Ecto neural progenitor cell (in vitro differentiated cells): ENCODE measurements at places on chromosomes 16 and 17.
A peak's percentile ranks its signal among the peaks of the same experiment; 100 is the strongest.

- DNase-seq = no peak
Measured at GRCh38 chr16:78290395-78290794, 190.9 kb downstream of the WWOX start.

DNA sequence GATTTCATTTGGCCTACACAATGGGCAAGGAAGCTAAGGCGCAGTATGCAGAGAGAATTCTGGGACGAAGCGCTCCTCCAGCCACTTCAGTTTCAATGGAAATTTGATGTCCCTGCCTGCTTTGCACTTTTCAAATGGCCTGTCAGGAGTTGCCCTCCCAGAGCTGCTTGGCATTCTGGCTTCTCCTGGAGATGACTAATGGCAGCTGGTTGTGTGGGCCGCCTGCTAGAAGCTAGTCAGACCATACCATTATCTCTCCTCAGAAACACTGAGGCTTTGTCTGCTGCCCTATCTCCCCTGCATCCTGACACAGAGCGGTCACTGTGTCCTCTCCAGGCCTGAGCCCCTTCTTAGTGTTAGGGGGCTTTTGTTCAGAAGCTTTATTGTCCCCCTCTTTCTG is 180.1 kb downstream of the SPECC1 start:
- no peak for DNase-seq

GRCh38 chr17:38867179-38867967 is 2.5 kb upstream of the LASP1 start:
- peak; percentile 90 for DNase-seq

DNA sequence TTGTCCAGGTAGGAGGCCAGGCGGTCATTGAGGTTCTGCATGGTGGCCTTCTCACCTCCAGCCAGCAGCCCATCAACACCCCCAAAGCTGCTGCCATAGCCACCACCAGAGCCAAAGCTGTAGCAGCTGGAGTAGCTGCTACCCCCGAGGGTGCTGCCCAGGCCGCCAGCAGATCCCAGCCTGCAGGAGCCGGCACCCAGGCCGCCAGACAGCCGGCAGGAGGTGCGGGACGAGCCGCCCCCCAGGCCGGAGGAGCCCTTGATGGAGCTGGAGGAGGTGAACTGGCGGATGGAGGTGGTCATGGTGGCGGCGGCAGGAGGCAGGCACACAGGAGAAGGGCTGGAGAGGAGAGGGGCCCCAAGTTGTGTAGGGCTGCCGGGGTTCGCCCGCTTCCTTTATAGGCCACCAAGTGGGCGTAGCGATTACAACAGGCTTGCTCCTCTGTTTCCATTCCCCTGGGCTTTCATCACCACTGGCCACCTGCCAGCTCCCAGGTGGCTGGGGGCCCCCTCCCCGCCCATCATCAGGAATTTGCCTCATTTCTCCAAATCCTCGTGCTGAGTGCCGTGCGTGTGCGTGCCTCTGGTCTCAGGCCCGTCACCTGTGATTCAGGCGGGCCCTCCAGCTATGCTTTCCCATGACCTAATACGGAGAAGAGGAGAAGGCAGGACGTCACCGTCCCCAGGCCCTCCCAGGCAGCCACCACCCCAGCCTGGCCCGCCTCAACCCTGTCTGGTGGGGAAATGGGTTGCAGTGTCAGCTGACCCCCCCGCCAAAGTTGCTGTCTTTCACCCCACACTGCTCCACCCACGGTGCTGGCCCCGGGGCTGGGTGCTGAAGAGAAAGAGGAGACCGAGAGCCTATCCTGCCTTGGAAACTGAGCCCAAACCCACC is at the start of gene KRT17:
TSS of gene KRT17 (minus strand) at position 368 of the 894 bp plus-strand sequence. CDS start at position 302, 66 bp downstream.
- no peak for DNase-seq

- DNase-seq = no peak
Measured at GRCh38 chr17:41534899-41535546, 6.9 kb upstream of the KRT19 start.

DNA sequence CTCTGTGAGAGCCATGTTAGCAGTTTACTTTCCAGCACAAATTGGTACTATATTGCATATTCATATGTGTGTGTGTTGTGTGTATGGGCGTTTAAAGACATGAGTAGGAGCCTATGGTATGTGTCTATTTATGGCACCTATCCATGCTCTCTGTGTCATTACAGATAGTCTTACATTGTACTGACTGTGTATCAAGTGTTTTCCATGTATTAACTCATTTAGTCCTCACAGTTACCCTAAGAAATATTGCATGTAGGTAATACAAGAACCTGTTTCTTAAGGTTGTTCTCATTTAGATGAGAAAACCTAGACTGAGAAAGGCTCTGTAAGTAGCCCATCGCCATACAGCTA is 1.6 kb downstream of the ALG1 start:
- no peak for DNase-seq

DNA sequence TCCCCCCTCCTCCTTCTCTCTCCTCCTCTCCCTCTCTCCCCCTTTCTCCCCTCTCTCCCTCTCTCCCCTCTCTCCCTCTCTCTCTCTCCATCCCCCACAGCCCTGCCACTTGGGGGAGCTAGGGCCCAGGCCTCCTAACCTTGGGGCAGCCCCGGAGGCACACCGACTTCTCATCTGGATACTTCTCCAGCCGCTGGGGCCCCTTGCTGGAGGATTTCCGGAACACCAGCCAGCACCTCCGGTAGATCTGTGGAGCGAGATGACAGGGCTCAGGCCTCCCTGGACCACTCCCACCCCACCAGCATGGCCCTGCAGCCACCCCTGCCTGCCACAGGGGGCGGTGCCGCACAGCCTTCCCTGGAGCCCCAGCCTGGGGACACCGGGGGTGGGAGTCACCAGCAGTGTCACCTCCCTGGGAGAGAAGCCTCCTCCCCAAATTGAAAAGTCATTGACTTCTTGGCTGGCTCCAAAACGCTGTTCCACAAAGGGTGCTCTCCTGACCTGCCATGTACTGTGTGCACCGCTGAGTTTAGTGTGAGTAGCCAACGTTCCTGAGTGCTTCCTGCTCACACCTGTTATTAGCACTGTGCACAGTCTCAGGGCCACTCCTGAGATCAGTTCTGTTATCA is 10.5 kb downstream of the DOK4 start:
- peak; percentile 89 for DNase-seq

- no peak for DNase-seq
Measured at GRCh38 chr17:78995761-78996451, 13.7 kb downstream of the CANT1 start.

- DNase-seq = no peak
Measured at GRCh38 chr16:21233521-21234150, at the start of gene ANKS4B. Gene ANKS4B, plus strand, starts transcription at chr16:21233699. Its CDS starts 39 bp downstream, at chr16:21233738.

GRCh38 chr17:42179911-42180410 is 981 bp downstream of the KCNH4 start:
- peak; percentile 87 for DNase-seq

DNA sequence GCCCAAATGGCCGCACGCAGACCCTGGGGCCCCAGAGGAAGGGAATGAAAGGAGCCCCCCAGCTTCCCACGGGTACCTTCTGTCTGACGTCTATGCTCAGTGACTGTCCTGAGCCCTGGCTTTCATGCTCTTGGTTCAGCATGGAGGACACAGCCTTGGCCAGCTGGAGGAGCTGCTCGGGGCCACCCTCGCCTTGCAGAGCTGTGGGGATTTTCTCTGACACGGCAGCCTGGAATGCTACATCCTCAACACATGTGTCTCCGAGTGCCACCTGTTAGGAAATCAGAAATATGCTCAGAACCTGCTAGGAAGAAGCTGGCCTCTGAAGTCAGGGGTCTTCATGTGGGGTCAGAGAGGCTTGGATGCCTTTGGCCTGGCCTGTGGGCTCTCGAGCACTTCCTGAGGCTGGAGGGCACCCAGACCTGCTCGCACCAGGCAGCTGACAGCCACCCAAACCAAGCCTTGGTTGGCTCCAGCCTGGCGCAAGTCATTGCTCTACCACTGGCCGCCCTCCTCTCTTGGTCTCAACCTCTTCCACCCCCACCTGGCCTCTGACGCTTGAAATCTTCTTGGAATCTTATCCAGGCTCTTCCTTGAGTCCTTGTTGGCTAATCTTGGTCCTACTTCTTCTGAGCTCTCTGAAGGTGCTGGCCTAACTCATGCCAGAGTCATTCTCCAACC is 63.7 kb upstream of the BCO1 start:
- no peak for DNase-seq

DNA sequence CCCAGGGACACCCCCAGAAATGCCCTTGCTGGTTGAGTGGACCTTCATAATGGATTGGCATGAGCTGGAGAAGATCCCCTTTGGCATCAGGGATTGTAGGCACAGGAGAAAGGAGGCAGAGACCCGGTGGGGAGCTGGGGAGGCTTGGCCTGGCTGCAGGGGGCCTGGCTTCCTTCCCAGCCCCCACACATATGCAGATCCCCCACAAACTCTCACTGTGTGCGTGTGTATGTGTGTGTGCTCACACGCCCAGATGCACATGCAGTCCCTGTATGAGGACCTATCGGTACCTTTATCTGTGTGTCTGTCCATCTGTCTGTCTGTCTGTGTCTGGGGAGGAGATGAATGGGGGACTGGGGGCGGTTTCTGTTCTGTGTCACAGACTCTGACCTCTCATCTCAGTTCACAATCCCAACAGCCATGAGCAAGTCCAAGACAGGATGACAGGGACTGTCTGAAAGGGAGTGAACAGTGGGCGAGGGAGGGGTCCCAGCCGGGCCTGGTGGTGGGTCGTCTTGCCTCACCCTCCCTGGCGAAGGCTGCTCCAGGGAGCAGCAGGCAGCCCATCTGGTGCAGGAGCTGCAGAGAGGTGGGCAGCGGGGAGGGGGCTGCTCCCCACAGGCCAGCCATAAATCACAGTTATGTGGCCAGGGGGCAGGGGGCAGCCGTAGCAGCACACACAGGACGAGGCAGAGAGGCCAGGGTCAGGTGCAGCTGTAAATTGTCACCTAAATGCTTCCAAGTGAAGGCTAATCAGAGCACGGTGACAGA is 46.7 kb upstream of the LHX1 start:
- DNase-seq = no peak

- DNase-seq = no peak
Measured at GRCh38 chr17:70610161-70610560, 440.8 kb downstream of the KCNJ2 start.

DNA sequence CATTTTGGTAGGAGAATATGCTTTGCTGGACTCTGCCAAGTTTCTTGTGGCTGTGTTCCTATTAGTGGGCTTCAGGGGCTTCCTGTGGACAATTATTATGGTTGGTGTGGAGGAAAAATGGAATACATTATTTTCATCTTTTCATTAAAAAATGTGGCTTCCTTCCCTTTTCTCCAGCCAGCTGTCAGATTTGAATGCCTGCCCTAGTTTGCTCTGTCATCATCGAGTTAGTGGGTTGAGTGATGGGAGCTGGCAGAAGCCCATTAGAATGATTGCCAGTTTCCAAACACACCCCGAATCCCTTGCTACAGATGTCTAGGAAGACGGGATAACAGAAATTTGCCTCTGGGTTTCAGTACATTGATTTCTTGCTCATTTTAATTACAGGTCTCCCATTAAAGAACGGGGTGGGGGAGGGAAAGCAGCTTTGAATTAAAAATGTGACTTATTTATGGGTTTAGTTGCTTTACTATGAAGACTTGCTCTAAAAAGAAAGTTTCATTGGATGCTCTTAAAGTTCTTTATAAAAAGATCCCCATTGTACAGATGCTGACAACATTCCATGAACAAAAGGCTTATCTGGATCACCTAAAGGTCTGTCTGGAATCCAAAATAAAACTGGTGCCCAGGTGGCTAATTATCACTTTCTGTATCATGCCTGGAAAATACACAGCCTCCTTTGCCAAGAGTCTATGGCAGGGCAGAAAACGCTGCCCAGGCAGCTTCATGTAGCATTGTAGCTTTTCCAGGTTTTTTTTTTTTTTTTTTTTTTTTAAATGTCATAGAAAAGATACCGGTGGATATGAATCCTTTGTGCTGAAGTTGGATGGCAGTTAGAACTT is 103.6 kb downstream of the PRKCA start:
- DNase-seq = no peak

DNA sequence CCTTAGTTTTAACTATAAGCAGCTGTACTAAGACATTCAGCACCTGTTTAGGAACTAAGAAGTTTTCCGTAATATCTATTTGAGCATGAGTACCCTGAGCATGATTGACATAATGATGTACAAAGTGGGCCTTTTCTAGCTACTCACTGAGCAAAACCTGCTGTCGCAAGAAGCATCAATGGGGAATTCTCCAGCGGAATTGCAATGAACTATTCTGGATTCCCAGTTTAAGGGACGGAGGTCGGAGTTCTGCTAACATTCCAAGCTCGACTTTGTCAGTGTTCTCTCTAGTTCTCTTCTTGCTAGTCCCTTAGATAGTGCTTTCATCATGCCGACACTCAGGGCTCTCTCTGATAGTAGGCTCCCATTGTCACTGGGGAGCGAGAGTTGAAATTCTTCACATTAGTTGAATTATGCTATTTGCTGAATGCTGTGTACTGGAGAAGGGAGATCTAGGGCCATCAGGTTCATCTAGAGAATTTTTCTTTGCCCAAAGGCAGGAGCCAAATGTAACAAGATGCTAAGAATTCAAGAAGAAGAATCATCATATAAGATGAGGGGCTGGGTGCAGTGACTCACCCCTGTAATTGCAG is 40.2 kb upstream of the MYH2 start:
- DNase-seq = no peak

DNA sequence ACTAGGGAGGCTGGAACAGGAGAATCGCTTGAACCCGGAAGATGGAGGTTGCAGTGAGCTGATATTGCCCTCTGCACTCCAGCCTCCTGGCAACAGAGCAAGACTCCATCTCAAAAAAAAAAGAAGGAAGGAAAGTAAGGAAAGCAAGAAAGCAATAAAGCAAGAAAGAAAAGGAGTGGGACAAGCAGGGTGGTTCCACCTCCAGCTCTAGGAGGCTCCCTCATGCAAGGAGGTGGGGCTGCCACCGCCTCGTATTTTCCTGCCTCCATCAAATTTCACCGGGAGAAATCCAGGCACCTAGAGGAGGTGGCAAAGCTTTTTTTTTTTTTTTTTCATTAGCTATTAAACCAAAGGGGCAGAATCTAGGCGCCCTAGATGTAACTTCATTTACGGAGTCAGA is 1.0 kb downstream of the CYB561 start:
- DNase-seq = no peak

GRCh38 chr17:48048384-48049126 is 396 bp downstream of the NFE2L1 start:
- DNase-seq = no peak

DNA sequence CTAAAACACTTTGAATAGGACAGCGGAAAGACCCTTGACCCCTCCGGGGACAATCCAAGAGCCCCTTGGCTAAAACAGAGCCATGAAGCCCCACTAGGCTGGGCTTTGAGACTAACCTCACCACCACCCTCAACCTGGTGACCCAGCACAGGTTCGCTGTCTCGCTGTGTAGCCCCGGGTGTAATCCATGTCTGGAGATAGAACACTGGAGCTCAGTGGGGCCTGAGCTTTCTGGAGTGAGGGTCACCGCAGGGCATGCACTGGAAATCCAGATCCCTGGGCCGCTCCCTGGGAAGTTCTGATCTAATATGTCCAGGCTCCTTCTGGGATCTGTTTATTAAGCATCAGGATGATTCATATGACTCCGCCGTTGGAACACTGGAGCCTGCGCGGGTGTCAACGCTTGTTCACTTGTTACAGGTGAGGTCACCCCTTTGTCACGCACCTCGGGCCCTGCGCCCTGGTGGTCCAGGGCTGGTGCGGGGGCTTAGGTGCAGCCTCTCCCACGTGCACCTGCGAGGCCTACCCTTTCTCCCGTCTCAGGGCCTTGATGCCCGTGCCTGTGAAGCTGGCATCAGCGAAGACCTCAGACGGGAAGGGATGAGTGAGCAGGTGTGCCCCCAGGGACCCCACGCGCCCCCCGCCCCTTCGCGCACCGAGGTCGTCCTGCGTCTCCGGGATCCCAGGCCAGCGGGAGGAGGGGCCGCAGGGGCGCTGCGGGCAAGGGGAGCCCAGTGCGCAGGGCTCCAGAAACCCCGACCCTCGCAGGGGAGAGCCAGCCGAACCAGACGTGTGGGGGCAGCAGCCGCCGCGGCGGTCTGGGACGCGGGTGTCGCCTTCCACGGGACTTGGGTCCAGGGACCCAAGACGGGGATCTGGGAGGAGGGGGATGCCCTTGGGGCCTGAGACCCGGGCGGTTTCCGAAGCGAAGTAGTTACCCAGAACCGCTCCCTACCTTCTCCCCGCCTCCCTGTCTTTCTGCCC is 224.1 kb upstream of the FOXF1 start:
- no peak for DNase-seq
